WTC11 (cell line): ENCODE measurements at places on chromosomes 16 and 17.
A peak's percentile ranks its signal among the peaks of the same experiment; 100 is the strongest.

- no peak for DNase-seq
Observed at GRCh38 chr17:73911726-73912372, 267.6 kb upstream of the SDK2 start.

GRCh38 chr17:12227547-12227946 is 206.9 kb downstream of the MAP2K4 start:
- DNase-seq = no peak

GRCh38 chr16:68778551-68779231 is 41.6 kb downstream of the CDH1 start:
- DNase-seq = peak; percentile 42

DNA sequence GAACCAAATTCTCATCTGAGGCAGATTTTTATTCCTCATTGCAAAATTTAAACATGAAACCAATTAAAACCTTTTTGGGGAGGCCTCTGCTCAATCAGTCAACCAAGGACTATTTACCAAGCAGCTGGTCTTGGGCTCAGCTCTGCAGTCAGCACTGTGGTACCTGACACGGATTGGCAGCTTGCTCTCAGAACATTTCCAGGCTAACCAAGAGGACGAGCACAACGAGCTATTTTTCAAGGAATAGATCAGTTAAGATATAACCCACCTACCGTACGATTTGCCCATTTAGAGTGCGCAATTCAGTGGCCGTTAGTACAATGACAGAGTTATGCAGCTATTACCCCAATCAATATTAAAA is 26.4 kb upstream of the KLHDC4 start:
- no peak for DNase-seq

DNA sequence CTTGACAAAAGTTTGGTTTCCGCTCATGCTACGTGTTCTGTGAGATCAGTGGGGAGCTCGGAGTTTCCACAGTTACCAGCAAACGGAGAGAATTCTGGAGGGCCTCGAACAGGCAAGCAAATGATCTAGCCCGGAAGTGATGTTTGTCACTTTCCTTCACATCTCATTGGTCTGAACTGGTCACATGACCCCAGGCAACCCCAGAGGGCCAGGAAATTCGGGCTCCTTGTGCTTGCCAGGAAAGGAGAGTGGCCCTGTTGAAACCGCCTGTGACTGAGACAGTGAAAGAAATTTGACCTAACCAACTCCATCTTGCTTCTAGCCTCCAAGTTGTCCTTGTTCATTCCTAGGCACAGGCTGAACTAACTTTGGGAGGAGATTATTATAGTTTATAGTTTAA is 23.0 kb downstream of the SPPL2C start:
- DNase-seq = no peak

DNA sequence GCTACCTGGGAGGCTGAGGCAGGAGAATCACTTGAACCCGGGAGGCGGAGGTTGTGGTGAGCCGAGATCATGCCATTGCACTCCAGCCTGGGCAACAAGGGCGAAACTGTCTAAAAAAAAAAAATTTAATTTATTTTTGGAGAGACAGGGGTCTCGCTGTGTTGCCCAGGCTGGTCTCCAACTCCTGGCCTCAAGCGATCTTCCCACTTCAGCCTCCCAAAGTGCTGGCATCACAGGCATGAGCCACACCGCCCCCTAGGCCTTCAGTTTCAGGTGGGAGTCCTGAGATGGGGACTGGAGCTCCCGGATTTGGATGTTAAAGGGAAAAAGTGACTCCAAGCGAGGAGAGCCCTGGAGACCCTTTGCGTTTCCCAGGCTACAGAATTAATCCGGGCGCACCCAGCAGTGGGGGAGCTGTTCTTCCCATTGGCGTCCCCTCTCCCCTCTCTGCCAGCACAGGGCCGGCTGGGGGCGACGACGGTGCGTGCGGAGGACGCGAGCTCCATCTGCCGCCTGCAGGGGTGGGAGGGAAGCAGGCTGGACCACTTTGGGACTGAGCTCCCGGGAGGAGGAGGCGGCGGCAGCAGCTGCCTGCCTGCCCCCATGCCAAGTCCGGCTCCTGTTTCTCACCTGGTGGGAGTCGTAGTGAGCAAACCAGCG is 49.3 kb upstream of the USP7 start:
- peak; percentile 87 for DNase-seq

DNA sequence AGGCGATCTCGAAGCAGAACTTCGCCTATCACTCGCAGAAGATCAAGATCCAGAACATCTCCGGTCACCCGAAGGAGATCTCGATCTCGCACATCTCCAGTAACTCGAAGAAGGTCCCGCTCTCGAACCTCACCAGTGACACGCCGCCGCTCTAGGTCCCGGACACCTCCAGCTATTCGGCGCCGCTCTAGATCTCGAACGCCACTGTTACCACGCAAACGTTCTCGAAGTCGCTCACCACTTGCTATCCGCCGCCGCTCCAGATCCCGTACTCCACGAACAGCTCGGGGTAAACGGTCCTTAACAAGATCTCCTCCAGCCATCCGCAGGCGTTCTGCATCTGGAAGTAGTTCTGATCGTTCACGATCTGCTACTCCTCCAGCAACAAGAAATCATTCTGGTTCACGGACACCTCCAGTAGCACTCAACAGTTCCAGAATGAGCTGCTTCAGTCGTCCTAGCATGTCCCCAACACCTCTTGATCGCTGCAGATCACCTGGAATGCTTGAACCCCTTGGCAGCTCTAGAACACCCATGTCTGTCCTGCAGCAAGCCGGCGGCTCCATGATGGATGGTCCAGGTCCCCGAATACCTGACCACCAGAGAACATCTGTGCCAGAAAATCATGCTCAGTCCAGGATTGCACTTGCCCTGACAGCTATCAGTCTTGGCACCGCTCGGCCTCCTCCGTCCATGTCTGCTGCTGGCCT is 10.5 kb downstream of the ELOB start:
- no peak for DNase-seq

GRCh38 chr16:81739503-81739902 is 39.6 kb upstream of the PLCG2 start:
- no peak for DNase-seq

DNA sequence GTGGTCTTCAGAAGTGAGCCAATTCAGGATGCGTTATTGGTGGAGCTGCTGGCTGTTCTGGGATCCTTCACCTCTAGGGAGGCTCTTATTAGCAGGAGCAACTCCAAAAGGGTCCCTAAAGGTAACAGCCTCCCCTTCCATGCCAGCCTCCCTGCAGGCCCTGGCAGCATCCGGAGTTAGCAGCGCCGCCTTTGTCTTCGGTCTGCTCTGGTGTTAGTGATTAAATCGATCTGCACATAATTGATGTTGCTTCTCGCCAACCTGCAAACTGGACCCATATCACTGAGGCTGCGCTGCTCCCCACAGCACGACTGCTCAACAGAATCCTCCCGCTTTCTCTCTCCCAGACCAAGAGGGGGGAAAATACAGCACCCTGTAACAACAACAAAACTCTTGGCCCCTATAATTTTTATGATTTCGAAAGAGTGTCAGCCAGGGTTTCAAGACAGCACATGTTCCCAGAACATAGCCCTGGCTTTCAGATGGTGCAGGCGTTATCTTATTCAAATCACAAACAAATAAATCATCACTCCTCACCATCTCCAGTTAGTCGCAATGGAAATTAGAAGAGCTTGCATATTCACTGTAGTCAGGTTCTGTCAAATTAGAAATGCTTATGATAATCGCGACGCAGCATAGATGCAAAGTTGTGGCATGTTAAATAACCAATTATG is 76.0 kb downstream of the IRX3 start:
- DNase-seq = no peak

- no peak for DNase-seq
Observed at GRCh38 chr17:6475411-6475810, 31.2 kb downstream of the PIMREG start.

GRCh38 chr17:51427323-51427811 is 167.0 kb downstream of the UTP18 start:
- DNase-seq = no peak

DNA sequence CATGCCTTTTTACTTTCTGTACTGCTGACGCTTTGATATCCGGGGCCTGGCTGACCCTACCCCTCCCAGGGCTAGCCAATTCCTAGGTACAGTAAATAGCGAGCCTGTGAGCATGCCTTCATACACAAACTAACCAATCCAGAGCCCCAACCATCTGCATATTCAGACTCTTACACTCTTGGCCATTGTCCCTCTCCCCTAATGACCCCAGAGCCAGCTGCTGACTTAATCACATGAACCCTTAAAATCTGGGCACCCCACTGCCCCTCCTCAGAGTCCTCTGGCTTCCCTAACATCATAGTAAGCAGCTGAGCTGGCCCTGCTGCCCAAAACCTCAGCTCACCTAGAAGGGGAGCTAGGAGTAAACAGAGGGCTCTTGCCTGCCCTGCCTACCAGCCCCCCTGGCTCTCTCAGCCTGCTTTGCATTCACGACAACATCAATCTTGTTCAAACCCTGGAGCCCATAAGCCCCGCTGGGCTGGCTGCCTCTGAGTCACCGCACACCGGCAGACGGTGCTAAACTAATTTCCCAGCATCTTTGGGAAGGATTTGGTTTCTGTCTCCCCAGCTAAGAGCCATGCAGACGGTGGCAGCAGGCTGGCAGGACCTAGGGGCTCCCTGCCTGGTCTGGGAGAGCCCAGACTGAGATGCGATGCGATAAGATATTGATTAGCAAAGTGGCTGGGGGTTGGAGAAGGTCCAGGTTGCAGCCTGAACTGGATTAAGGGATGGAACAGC is 63.2 kb downstream of the CLEC19A start:
- peak; percentile 58 for DNase-seq

DNA sequence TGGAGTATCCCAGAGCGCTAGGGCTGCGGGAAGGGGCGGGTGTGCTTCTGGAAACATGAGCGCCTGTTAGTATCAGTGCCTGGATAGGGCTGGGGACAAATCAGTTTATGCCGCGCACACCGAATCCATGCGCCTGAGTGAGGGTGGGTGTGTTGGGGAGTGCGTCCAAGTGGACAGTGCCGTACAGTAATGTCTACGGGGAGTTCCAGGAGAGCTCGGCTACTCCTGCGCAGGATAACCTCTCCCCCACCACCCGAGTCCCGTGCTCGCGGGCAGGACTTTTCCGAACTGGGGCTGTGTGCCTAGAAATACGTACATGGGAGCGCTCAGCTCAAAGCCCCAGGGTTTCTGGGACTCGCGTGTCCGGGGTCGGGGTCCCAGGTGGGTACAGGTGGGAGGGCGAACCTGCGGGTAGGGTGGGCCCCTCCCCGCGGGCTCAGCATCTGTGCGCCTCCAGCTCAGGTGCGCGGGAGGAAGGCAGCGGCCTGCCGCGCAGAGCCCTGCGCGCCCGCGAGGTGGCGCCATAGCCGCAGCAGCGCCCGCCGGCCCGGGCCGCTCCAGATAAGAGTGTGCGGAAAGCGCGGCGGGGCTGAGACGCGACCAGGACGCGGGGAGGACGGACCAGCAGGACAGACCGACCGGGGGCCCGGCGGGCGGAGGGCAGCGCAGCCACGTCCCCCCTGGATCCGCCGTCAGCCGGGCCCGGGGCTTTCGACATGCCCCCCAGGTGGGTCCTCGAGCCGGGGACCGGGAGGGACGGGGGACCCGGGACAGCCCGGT is at the start of gene HIC1:
HIC1 (plus strand) TSS at position 592 of the 780 bp plus-strand sequence. CDS start 1,588 bp downstream, outside the sequence.
- DNase-seq = peak; percentile 80

DNA sequence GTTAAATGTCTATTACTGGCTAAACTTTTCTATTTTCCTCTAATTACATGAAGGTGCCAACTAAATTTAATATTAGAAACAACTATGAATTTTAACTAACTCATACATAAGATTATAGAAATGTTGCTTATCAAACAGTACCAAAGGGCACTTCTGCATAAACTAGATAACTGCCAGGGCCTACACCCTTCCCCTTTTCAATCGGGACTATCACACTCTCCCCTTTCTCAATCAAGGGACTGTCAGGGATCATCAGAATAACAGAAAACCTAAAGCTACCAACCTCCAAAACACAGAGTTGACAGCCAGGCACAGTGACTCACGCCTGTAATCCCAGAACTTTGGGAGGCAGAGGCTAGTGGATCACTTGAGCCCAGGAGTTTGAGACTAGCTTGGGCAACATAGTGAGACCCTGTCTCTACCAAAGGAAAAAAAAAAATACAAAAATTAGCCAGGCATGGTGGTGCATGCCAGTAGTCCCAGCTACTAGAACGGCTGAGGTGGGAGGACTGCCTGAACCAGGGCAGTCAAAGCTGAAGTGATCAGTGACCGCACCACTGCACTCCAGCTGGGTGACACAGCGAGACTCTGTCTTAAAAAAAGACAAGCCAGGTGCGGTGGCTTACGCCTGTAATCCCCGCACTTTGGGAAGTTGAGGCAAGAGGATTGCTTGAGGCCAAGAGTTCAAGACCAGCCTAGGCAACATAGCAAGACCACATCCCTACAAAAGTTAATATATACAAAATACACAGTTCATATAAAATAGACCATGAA is 3.2 kb upstream of the PHLPP2 start:
- DNase-seq = no peak

GRCh38 chr16:57473906-57474305 is 11.4 kb downstream of the POLR2C start:
- DNase-seq = no peak

DNA sequence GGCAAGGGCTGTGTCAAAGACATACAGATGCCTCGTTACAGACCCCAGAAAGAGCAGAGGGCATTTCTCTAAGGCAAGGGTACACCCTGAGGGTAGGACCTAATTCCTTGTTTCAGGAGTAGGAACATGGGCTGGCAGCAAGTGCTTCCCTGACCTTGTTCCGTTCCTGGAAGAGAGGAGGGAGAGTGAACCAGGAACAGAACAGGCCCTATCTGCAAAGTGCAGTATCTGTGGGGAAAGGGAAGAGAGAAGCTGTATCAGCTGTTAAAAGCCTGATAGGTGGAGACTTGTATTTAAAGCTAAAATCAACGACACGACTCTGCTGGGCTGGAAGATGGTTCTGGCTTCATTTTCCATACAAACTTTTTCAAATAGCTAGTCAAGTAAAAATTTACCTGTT is 26.1 kb upstream of the FASN start:
- no peak for DNase-seq

DNA sequence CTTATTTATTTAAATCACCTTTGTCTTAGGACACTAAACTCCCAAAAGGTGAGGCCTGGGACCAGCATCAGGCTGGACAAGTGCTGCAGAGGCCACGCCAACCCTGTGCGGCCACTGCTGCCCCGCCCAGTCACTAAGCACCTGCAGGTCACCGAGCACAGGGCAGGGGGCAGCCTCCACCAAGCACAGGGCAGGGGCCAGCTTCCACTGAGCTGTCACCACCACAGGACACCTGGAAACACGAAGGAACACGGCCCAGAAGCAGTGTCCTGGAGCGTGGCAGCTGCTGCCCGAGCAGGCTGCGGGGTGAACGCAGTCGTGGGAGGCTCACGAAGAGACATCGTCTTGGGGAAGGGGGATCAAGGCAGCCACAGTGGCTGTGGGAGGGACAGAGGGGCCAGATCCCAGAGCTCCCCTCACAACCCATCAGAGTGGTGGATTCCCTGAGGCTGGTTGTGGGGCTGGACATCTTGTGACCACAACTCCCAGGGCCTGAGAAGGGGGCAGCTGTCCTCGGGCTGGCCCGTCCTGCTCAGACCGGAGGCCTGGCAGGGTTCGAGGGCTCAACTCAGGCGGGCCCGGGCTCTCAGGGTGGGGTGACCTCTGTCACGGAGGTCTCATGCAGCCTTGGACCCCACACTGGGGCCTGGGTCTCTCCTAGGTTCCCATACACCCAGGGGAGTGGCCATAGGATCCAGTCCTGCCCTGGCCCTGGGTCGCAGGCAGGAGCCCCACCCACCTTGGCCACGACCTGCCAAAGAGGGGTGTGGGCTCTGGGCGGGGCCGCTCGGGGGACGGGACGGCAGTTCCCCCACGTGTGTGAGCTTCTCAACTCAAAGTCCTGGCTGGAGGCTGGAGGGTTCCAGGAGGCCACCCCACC is 18.7 kb downstream of the RAB40B start:
- DNase-seq = peak; percentile 50

- DNase-seq = no peak
Observed at GRCh38 chr16:16021988-16022682, 72.7 kb downstream of the ABCC1 start.

GRCh38 chr17:71342737-71343136 is 778.1 kb upstream of the SOX9 start:
- DNase-seq = no peak
